ENCODE measurements at places on chromosomes 7 and 10.

DNA sequence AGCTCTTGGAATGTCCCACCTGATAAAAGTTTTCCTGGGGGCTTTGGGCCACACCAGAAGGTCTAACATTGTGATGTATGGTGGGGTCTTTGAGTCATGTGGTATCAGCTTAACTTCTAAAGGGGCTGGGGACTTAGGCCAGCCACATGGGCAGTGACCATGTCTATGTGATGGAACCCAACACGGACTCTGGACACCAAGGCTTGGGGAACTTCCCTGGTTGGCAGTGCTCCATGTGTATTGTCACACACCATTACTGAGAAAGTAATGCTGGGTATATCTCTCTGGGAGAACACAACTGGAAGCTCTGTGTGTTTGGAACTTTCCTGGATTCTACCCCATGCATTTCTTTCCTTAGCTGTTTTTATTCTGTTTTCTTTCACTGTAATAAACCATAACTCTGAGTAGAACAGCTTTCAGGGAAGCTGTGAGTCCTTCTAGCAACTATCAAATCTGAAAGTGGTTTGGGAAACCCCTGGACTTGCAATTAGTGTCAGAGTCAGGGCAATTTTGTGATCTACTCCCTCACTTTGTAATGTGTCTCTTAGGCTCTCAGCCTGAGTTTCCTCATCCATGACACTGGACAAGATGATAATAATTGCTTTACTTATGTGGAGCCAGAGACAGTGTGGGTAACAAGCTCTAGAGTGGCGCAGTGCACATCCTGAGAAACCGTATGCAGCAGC is 28.4 kb upstream of the AGK start:
- no peak for DNase-seq

- DNase-seq = peak; percentile 75
Observed at GRCh38 chr10:132447446-132448247, 50.6 kb downstream of the PWWP2B start.

DNA sequence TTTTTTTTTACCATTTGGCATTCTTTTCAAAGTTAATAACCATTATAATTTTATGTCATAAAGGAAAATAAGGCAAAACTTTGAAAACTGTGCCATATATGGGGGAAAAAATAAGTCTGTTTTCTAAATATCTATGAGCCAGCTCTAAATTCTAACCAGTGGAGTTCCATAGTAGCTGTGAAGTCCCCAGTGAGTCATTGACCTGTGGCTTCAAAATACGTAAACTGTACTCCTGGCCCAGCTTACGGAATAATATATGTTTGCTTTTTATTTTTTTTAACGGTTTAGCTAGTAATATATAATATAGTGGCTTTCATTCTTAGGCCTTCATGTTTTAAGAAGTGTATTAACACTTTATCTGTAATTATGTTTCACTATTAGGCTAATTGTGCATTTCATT is 20.5 kb downstream of the ZRANB1 start:
- DNase-seq = no peak

DNA sequence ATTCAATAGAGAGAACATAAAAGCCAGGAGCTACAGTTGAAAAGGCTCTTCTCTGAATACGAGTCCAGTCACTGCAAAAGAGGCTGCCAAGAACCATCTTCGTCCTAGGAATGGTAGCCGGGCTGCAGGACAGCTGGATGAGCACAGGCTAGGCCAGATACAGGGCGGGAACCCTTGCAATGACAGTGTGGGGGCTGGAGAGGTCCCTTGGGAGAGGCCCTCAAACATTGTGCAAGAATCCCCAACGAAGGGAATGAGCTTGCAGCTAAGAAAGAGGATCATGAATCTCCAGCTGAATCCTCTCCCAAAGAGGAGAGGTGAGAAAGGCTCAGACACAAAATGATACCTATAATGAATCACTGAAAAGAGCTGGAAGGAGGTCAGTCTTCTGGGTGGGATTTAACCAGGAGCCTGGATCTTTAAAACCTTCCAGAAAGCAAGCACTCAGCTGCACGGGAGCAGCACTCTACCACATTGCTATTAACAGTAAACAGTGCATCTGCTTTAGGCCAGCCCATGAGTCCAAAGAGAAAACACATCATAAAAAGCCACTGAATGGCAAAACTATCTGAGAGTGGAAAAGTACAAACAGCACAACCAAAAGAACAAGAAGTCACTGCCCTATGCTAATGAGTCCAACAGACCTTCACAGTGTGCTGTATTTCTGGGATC is 287.9 kb downstream of the TNS3 start:
- no peak for DNase-seq

- DNase-seq = no peak
Observed at GRCh38 chr10:128048819-128049210, 77.4 kb downstream of the MKI67 start.

DNA sequence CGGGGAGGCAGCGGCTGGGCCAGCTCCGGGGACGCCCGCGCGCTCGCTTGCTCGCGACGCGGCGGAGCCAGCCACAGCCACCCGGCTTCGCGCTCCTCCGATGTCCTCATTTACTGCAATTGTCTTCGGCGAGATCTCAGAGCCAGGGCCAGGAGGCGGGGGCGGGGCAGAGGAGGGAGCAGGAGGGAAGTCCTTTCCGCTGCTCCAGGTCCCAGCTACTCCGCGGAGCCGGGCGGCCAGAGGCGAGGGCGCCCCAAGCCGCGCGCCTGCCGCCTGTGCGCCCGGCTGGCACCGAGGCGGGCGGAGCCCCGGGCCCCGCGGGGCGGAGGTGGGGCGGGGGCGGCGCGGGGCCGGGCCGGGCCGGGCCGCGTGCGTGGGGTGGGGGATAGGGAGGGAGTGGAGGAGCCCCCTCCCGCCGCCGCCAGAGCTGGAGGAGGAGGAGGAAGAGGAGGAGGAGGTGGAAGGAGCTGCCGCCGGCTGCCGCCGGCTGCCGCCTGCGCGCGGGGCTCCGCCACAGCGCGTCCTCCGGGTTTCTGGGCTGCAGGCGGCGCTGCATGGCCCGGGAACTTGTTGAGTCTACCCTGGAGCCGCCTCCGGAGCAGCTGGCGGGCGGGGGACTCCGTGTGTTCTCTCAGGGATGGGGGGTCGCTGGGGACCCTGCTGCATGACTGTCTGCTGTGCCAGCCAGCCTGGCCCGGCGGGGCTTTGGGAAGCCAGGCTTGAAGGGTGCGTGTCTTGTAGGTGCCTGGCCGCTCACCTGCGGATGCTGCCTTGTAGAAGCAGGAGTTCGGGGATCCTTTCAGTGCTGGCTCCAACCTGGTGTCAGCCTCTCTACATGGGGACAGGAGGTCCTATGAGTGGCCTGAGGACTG is at the start of gene INSYN2A:
TSS of gene INSYN2A (minus strand) at position 310 of the 872 bp plus-strand sequence. CDS start 20,196 bp downstream, outside the sequence.
- no peak for DNase-seq

- no peak for DNase-seq
Observed at GRCh38 chr7:107078517-107078966, 34.0 kb downstream of the PRKAR2B start.

DNA sequence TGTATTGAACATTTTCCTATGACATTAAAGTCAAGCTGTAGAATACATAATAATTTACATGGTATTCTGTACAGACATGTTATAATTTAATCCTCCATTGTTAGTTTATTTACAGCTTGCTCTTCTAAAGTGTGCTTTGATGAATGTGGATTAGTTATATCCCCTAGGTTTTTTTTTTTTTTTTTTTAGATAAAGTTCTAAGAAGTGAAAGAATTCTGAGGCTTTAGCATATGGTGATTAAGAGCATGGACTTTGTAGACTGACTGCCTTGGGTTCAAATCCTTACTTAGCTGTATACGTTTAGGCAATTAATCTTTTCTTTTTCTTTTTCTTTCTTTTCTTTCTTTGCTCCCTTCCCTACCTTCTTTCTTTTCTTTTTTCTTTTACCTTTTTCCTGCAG is 44.9 kb downstream of the MKLN1 start:
- no peak for DNase-seq

DNA sequence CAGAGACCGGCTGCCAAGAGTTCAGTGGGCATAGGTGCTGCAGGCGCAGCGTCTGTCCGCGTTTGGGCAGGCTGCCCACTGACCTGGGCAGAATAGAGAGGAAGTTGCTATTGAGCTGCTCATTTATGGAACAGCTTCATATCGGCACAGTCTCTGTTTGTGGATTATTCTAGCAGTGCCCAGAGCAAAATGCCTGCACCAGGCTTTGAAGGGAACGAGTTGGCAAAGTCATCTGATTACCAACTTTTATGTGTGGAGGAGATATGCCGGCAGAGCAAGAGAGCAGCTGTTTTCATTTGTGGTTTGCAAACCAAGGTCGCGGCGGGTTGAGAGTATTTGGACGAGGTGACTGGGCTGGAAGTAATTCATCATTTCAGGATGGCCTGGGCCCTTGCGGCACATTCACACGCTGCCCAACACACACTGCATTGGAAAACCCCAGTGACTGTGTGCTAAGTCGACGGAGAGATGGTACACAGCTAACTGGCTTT is 228.5 kb downstream of the TCERG1L start:
- DNase-seq = no peak

DNA sequence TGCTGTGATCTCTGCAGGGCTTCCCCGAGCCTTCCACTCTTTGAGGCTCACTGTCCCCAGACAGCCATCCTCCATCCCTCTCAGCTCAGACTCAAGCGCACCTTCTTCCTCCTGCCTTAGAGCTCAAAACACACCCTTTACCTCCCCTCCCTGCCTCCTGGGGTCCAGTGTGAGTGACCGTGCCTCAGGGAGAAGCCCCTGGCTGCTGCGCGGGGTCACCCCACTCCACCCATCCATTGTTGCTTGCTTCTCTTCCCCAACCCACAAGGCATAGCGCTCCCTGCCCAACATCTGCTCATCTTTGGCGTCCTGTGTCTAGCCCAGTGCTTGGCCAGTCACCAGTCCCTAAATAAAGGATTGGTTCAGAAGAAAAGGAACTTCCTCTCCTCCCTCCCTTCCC is 170.3 kb downstream of the TCERG1L start:
- DNase-seq = no peak

GRCh38 chr7:54705436-54705835 is 53.6 kb downstream of the SEC61G start:
- DNase-seq = no peak

GRCh38 chr7:85061456-85061855 is 125.4 kb downstream of the SEMA3D start:
- DNase-seq = no peak

- DNase-seq = no peak
Observed at GRCh38 chr10:35307297-35307696, 29.0 kb upstream of the CCNY start.

- no peak for DNase-seq
Observed at GRCh38 chr10:37582237-37582636, 275.2 kb downstream of the ZNF248 start.

GRCh38 chr7:32935558-32935957 is 21.7 kb upstream of the FKBP9 start:
- DNase-seq = no peak

DNA sequence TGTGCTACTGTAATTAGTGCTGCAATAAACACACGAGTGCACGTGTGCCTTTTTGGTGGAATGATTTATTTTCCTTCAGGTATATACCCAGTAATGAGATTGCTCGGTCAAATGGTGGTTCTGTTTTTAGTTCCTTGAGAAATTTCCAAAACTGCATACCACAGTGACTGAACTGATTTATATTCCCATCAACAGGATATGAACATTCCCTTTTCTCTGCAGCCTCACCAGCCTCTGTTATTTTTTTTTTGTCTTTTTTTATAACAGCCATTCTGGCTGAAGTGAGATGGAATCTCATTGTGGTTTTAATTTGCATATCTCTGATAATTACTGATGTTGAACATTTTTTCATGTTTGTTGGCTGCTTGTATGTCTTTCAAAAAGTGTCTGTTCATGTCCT is 922.9 kb upstream of the LRRN3 start:
- DNase-seq = no peak

- DNase-seq = no peak
Observed at GRCh38 chr7:90668992-90669391, 72.9 kb downstream of the CDK14 start.

- DNase-seq = no peak
Observed at GRCh38 chr10:127877116-127877515, 15.6 kb downstream of the CLRN3 start.

GRCh38 chr10:100759331-100759730 is 13.9 kb downstream of the PAX2 start:
- DNase-seq = no peak

DNA sequence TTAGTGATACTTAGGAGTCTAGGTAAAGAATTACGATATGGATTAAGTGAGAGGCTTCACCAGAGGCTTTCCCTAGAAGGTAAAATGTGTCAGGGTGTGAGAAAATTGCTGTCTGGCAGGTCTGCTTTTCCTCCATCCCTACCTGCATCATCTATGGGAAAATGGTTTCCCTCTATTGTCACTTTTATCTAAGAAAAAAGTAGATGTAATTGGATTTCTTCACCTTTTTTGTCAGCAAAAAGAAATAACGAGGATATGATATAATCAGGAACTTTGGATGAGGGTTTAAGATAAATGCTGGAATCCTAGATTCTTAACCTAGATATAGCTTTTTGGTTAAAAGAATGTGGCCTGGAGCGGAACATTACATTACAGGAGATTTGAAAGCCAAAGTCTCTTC is 146.1 kb downstream of the MAGI2 start:
- DNase-seq = no peak

- DNase-seq = no peak
Observed at GRCh38 chr10:66941491-66941890, 15.7 kb downstream of the LRRTM3 start.

DNA sequence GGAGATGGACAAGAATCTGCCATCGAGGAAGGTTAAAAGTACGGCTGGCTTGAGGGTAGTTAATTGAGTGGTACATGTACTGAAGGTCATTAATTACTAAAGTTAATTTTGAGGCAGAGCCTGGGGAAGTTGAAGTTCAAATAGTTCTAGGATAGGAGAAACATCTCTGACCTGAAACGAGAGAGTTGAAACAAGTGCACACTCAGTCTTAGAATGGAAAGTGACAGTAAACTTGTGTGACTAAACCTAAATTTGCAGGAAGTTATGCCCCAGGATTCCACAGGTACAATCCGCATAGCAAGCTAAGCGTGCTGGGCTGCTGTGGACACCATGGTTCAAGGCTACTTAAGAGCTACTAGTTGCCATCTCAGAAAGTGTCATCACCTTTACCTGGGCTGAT is 209.9 kb downstream of the CHCHD3 start:
- DNase-seq = no peak

GRCh38 chr7:101932083-101932482 is 114.7 kb downstream of the CUX1 start:
- no peak for DNase-seq

- no peak for DNase-seq
Observed at GRCh38 chr7:4835398-4836205, 26.2 kb downstream of the PAPOLB start.

GRCh38 chr10:105148921-105149320 is 507.8 kb downstream of the SORCS3 start:
- no peak for DNase-seq

- no peak for DNase-seq
Observed at GRCh38 chr10:71272056-71272771, 46.8 kb upstream of the SLC29A3 start.

- DNase-seq = no peak
Observed at GRCh38 chr10:42783181-42783549, 570 bp downstream of the BMS1 start.

GRCh38 chr10:132487241-132488135 is 50.1 kb upstream of the INPP5A start:
- no peak for DNase-seq

GRCh38 chr10:57979491-57979890 is 288.2 kb downstream of the IPMK start:
- no peak for DNase-seq
